ENCODE measurements at places on chromosomes 6 and 20.

DNA sequence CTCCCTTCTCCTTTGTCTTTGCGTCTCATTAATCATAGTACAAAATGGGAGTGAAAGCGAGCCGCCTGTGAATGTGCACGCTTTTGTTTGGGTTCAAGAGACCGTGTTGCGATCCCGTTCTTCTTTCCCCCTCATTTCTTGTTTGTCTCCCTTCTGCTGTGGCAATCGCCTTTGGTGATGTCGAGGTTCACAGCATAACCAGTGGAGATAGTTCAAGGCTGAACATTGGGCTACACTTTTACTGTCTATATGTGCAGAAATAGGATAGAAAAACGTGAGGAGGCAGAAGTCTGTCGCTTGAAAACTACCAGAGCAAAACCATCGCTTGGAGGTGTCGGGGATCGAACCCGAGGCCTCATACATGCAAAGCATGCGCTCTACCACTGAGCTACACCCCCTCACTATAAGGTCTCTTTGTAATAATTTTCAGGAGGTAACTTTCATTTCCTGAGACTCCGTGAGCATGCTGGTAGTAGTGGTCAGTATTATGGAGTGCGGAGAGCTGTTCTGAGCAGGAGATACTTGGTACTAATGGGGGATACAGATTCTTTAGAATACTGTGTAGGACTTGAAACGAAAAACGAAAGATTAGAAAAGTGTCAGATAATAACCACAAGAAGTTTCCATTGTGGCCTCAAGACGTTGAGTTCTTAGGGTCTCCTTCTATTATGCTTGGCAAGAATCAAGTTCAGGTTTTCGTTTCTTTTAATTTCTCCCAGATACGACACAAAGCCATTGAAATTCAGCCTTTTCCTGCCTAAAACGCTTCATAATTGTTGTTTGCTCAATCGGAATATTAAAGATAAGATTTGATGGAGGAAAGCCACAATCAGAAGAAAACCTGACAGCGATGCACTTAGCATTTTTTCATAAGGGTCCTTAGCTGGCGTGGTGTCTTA, 106.6 kb downstream of the TRIM27 start:
- peak; percentile 70 for DNase-seq

DNA sequence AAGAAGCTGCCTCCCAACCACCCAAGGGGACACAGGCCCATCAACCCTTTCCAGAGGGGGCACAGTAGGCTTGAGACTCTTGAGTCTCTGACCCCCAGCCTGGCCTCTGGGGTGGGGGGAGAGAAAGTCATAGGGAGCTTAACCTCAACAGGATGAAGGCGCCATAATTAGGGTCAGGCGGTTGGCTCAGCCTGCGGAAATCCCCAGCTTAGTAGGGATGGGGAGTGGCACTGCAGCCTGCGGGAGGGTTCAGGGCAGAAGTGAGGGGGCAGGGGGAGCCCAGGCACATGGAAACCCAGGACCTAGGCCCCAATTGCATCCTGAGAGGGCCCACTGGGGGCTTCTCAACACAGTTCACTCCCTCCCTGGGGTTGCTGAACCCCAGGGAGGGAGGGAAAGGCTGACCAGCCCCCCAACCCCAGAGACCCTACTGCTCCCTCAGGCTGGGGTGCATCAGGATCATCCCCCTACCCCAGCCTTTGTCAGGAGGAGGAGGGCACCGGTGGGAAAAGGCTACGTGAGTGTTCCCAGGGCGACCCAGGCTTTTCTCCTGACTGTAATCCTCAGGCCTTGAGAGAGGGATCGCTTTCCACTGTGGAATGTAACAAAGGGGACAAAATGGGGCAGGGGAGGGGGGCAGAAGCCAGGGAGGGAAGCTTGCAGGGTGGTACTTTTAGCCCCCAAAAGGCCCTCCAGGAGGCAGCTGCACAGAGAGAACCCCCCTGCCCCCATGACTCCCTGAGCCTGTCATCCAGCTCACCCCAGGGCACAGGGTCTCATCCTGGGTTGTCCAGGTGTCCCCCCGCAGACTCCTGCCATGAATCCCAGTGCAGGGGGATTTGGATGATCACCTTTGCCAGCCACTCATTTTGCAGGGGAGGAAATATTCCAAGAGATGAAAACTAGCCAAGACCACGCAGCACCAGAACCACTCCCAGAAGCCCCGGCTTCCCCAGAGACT, 46.4 kb downstream of the MRPL14 start:
- DNase-seq: no peak

DNA sequence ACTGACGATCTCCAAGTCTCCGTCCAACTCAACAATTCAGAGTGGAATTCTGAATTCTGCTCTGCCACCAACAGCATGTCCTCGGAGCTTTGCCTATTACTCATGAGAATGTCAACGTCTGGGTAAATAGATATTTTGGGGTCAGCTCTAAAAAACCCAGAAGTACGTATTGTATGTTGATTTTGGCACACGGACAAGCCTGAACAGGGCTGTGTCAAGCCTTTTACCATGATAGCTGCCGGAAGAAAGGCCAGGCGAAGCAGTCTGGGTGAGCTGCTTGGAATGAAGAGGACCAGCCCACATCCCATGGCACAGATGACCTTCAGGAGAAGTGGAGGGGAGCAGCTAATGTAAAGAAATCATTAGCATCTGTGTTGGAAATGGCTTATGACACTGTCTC, 88.0 kb upstream of the JAG1 start:
- DNase-seq: peak; percentile 98

GRCh38 chr20:10761232-10761631, 87.4 kb upstream of the JAG1 start:
- DNase-seq: peak; percentile 95

- no peak for DNase-seq
These were observed 464.7 kb upstream of the SLC35B3 start for GRCh38 chr6:8900056-8900455.

DNA sequence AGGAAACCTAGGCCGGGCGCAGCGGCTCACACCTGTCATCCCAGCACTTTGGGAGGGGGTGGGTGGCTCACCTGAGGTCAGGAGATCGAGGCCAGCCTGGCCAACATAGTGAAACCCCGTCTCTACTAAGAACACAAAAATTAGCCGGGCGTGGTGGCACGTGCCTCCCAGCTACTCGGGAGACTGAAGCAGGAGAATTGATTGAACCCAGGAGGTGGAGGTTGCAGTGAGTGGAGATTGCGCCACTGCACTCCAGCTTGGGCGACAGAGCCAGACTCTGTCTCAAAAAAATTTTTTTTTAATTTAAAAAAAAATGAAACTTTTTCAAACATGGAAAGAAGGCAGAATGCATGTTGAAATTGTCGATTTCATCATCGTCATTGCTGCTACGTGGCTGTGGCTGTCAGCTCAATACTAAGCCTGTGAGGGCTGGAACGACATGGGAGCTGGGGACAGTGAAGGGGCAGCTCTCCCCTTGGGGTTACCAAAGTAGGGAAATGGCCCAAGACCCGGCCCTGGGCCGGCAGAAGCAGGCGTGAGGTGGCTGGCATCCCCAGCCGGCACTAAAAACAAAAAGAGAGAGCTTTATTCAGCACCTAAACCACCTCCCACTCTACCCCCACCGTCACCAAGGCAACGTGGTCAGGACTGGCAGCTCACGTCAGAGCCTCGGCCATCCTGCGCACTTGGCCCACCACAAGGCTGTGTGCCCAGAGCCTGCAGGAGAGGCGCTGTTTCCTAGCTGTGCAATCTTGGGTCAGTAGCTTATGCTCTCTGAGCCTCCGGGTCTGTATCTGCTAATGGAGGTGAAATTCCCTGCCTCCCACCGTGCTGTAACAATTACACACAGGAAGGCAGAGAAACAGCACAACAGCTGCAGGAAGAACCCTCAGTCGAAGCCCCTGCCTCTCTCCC, 30.8 kb downstream of the AGPAT4 start:
- no peak for DNase-seq

DNA sequence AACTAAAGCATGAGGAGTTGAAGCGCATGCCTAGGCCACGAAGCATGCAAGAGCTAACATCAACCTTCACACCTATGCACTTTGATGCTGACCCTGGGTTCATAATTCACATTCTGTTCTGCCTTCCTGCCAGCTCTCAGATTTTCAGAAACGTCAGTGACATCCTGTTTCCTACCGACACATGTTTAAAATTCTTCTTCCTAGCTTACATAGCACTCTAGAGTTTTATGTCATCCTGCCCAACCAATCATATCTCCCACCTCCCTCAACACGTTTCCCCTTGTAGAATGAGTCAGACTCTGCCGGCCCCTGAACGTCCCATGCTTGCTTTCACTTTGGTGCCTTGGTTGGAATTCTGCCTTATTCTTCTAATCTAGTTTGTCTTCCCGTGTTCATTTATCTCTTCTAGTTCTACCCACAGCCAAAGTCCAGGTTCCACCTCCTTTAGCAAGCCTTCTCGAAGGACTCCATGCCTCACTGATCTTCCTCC, 97.2 kb upstream of the MAP7 start:
- DNase-seq: peak; percentile 88

DNA sequence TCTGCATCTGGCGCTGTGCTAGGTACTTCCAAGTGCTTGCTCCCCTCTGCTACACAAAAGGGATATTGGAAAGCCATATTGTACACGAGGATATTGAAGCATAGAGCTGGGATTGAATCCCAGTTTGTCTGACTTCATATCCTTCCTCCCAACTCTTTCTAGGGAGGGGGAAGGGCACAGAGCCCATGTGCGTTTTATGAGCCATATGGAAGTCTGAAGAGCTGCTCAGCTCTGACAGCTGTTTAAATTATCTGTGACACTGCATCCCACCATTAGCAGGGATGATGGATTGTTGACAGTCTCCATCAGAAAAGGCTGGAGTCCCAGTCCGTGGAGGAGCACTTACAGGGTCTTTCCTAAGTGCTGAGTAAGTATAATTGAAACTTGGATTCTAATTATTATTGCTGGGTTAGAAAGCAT, 18.4 kb downstream of the TIAM2 start:
- DNase-seq: peak; percentile 36

GRCh38 chr6:49676671-49677281, 36.6 kb downstream of the CRISP2 start:
- peak; percentile 11 for DNase-seq

- DNase-seq: no peak
These were observed 237.0 kb upstream of the SUPT3H start for GRCh38 chr6:45614488-45615285.

GRCh38 chr20:9375221-9375681, 139.1 kb upstream of the LAMP5 start:
- DNase-seq: peak; percentile 60

GRCh38 chr20:33827634-33828325, 16.6 kb downstream of the CHMP4B start:
- no peak for DNase-seq

- no peak for DNase-seq
These were observed 183.9 kb downstream of the DLL1 start for GRCh38 chr6:170106906-170107525.

- peak; percentile 11 for DNase-seq
These were observed 107.5 kb downstream of the FAXC start for GRCh38 chr6:99241905-99242534.

GRCh38 chr20:35363190-35363589, 48.6 kb downstream of the UQCC1 start:
- peak; percentile 25 for DNase-seq

GRCh38 chr20:33298391-33298790, 15.4 kb downstream of the BPIFB1 start:
- no peak for DNase-seq

GRCh38 chr6:40810171-40810570, 223.0 kb upstream of the LRFN2 start:
- DNase-seq: peak; percentile 11

DNA sequence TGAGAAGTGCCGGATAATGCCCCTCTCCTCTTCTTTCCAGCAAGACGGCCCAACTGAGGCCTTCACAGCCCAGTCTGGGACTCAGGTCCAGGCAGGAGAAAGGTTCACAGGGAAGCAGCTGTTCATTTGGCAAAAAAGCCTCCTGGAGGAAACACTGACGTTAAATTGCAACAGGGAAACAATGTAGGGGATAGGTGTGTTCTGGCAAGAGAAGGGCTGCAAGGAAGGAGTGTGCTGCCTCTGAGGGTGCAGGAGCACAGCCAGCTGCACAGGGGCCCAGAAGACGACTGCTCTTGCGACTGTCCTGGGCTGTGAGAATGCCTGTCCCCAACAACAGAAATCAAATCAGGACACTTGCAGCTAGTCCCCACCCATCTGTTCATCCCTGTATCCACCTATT, 70.6 kb upstream of the PMEPA1 start:
- DNase-seq: no peak

GRCh38 chr6:129242546-129242945, 359.6 kb downstream of the LAMA2 start:
- DNase-seq: no peak

GRCh38 chr6:28710466-28711191, 184.9 kb downstream of the GPX5 start:
- peak; percentile 63 for DNase-seq

- DNase-seq: peak; percentile 16
These were observed 66.4 kb upstream of the PDE10A start for GRCh38 chr6:165729307-165729936.

- no peak for DNase-seq
These were observed 78.8 kb upstream of the OPRM1 start for GRCh38 chr6:153960281-153960680.

- DNase-seq: no peak
These were observed 489.9 kb downstream of the TFAP2A start for GRCh38 chr6:9924971-9925370.

GRCh38 chr6:155162682-155163081, 101.1 kb upstream of the CLDN20 start:
- DNase-seq: peak; percentile 40

GRCh38 chr6:142867988-142868812, 76.8 kb downstream of the HIVEP2 start:
- DNase-seq: no peak

- peak; percentile 78 for DNase-seq
These were observed 52.0 kb downstream of the ME1 start for GRCh38 chr6:83378621-83379388.

GRCh38 chr6:3209114-3210023, 18.1 kb downstream of the TUBB2B start:
- DNase-seq: peak; percentile 97

DNA sequence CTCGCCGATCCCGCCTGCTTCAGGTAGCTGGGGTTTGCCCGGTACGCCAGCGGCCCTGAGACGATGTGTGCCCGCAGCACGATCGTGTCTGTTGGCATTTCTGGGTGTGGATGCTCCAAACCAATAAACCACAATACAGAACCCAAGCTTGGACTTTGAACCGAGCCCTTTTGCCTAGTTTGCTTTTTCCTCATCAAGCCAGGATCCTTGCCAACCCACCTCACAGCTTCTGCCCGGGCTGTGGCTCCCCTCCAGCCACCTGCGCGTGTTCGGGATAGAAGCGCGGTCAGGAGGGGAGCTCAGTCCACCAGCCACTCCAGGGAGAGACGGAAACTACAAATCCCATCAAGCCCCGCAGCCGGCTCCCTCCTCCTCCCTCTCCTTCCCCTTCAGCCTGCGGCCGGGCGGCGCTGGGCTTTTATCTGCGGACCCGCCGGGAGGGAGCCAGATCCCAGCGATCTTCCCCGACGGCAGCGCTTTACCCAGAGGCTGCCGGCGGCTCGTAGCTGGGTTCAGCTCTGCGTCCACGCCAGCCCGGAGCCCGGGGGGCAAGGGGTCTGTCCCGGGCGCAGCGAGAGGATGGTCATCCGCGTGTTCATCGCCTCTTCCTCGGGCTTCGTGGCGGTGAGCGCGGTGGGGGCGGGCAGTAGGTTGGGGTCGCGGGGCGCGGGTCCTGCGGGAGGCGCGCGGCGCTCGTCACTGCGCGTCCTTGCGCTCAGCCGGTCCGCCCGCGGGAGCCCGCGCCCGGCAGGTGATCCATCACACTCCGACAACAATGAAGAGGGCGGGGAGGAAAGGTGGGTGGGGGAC, at the start of gene SH3BGRL2:
Gene SH3BGRL2, plus strand, starts transcription at position 447 of the 810 bp plus-strand sequence. Its CDS starts 133 bp downstream, at position 580.
- peak; percentile 70 for DNase-seq

- DNase-seq: no peak
These were observed 89.3 kb downstream of the L3MBTL3 start for GRCh38 chr6:130107710-130108109.

GRCh38 chr20:47857569-47858464, 72.5 kb upstream of the SULF2 start:
- peak; percentile 44 for DNase-seq

GRCh38 chr6:46901882-46902314, 19.8 kb downstream of the ADGRF5 start:
- DNase-seq: peak; percentile 14
